NCI-H460 (cell line): ENCODE measurements at places on chromosomes 3 and 15.
A peak's percentile ranks its signal among the peaks of the same experiment; 100 is the strongest.

GRCh38 chr3:64086479-64087252 lies 63.4 kb upstream of the PSMD6 start:
- DNase-seq, result no peak

GRCh38 chr3:72830452-72831223 lies 17.6 kb downstream of the SHQ1 start:
- DNase-seq, result no peak

GRCh38 chr15:72902245-72902918 lies 118.8 kb upstream of the ADPGK start:
- DNase-seq, result no peak

DNA sequence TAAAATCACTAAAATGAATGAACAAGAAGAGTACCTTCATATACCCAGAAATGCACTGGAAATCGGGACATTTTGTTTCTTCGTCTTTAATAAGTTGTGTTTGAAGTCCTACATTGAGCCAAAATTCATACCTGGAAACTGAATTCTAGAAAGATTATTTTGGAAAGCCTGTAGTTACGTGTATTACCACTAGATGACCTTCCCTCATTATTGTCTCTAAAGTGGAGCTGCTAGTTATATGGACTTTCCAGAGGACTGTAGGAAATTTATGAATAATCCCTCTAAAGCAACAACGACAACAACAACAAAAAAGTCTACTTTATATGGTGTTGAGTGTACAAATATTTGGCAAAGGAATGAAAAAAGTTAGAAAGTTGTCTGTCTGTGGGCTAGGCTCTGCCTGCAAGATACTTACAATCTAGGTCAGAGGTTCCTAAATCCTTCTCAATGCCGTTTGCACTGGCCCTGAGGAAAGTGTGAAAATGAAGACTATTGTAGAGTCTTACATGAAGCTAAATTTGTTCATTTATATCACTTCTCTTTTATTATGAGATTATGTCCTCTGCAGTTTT lies 234.8 kb upstream of the NR2E3 start:
- peak; percentile 2 for DNase-seq

GRCh38 chr3:52784021-52784621 lies 6.7 kb downstream of the ITIH1 start:
- no peak for DNase-seq
